ENCODE measurements at places on chromosomes 4 and X. TPM values are rescaled to one million over a fixed set of nuclear protein-coding genes. Genes with fewer than 3 reads are reported as not detected.

The STATH gene
- total RNA-seq = not detected

The RBM41 gene
- total RNA-seq = 21.0 TPM

The FAM47A gene
- not detected for total RNA-seq

The MUC7 gene
- not detected for total RNA-seq

The ZFP42 gene
- 0.07 TPM for total RNA-seq

The CENPE gene
- 72.2 TPM for total RNA-seq

The RENBP gene
- 3.1 TPM for total RNA-seq

The NWD2 gene
- not detected for total RNA-seq

The CFI gene
- total RNA-seq = 39.3 TPM
